ENCODE measurements at places on chromosomes 4 and X.

DNA sequence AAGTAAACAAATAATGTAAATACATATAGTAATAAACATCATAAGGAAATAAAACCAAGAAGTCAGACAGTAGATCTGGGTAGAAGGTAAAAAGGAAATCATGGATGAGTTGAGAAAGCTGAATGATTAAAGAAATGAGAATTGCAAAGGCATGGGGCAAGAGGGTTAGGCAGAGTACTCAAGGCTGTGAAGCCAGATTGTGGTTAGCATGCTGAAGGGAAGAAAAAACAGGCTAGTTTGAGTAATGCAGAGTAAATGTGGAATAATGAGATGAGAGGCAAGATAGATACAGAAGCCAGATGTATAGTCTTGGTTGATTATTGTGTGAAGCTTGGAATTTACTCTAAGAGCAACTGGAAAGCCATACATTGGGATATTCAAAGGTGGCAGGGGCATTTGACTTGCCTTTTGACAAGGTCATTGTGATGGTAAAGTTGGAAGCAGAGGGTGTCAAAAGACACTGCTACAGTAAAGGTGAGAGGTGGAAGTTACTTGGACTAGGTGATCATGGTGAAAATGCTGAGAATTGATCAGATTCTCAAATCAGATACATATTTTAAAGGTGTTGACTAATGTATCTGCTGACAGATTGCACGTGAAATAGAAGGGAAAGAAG is 307.0 kb downstream of the FSTL5 start:
- no peak for DNase-seq

- no peak for DNase-seq
Observed at GRCh38 chrX:68936608-68937007, 107.8 kb downstream of the EFNB1 start.

DNA sequence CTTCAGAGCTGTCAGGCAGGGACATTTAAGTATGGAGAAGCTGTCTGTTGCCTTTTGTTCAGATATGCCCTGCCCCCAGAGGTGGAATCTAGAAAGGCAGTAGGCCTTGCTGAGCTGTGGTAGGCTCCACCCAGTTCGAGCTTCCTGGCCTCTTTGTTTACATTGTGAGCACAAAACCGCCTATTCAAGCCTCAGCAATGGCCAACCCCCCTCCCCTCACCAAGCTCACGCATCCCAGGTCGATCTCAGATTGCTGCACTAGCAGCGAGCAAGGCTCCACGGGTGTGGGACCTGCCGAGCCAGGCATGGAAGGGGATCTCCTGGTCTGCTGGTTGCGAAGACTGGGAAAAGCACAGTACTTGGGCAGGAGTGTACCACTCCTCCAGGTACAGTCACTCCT is 59.3 kb downstream of the ZNF674 start:
- no peak for DNase-seq

- no peak for DNase-seq
Observed at GRCh38 chr4:55125763-55126541, 557 bp upstream of the KDR start.

- no peak for DNase-seq
Observed at GRCh38 chr4:73705056-73705432, 35.3 kb upstream of the CXCL8 start.

- no peak for DNase-seq
Observed at GRCh38 chr4:57710053-57710452, 599.9 kb upstream of the IGFBP7 start.

GRCh38 chr4:1151541-1151940 is 20.8 kb downstream of the SPON2 start:
- no peak for DNase-seq

DNA sequence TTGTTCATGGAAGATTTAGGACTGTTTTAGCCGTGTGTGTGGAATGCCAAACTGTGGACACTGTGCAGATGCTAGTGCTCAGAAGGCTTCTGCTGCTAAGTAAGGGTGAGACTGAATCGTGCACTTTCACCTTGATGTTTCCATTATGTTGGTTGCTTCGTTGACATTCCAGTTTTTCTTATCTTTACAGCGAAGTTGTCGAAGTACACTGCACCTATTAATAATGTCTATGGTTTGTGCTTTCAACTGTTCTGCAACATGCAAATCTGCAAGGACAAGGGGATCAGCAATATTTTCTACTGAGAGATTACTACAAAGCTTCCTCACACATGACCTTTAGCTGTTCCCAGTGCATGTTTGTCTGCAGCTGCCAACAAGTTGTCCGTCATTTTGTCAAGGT is 67.7 kb downstream of the UGT2A3 start:
- no peak for DNase-seq

DNA sequence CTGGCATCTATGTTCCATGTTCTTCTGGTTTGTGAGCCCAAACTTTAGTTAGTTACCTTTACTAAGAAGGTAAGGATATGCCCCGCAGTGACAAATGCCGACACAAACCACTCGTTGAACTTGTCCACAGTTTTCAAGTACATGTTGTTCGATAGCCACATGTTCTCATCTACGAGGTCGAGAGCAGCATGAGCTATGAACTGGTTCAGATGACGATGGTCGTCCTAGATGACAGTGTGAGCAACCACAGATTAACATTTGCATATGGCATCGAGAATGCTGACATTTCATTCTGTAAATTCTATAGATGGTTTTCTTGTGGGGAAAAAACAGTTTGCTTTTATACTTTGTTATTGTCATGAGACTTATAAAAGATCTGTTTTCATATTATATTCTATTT is 18.0 kb downstream of the TRAPPC2 start:
- no peak for DNase-seq

Data from stimulated activated CD4-positive, alpha-beta T cell treated with anti-CD3 and anti-CD28 coated beads, TNF-alpha, amount 100 ng/mL, for 24 hours (primary cell).